Stimulated activated CD4-positive, alpha-beta T cell treated with anti-CD3 and anti-CD28 coated beads, Interleukin-2, amount 100 ng/mL, for 4 hours (primary cell): ENCODE measurements at places on chromosomes 2 and 18.

DNA sequence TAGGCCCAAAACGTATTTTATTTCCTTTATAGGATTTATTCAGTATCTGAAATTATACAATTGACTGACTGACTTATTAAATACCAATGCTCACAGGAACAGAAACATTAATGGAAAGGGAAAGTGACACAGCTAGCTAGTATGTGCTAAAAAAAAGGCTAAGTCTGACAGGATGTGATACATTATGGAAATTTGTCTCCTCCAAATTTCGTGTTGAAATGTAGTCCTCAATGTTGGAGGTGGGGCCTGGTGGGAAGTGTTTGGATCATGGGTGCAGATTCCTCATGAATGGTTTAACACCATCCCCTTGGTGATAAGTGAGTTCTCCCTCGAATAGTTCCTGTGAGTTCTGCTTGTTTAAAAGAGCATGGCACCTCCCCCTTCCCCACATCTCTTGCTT is 70.6 kb upstream of the WDR75 start:
- no peak for DNase-seq

DNA sequence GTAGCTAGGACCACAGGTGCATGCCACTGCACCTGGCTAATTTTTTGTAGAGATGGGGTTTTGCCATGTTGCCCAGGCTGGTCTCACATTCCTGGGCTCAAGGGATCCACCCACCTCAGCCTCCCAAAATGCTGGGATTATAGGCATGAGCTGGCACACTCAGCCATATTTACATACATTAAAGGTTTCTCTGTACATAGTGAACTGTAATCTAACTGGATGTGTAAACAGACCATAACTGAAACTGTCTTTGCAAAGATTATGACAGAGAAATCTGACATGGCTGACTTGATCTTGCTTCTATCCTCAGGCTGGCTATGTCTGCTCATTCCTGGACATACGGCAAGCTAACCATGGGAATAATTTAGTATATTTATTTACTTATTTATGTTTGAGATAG is 139.2 kb upstream of the XPO1 start:
- no peak for DNase-seq

DNA sequence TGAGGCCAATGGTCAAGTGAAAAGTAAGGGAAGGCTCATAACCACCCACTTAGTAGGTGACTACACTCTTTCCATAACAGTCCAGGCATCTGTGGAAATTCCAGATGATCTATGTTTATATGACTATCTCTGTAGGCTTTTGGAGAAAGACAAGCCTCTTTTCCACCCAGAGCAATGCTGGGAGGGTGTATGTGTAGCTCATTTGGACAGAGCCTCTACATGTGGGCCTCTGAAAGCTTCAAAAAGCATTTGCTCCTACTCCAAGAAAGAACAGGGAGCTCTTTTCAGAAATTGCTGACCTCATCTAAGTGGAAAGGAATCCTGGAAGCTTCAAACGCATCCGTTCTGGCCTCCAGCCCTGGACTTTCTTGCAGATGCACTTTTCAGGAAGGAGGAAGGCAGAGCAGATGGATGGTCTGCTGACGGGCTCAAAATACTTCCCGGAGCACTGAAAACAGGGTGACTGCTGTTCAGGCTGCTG is 308.7 kb downstream of the LRATD1 start:
- DNase-seq = no peak

DNA sequence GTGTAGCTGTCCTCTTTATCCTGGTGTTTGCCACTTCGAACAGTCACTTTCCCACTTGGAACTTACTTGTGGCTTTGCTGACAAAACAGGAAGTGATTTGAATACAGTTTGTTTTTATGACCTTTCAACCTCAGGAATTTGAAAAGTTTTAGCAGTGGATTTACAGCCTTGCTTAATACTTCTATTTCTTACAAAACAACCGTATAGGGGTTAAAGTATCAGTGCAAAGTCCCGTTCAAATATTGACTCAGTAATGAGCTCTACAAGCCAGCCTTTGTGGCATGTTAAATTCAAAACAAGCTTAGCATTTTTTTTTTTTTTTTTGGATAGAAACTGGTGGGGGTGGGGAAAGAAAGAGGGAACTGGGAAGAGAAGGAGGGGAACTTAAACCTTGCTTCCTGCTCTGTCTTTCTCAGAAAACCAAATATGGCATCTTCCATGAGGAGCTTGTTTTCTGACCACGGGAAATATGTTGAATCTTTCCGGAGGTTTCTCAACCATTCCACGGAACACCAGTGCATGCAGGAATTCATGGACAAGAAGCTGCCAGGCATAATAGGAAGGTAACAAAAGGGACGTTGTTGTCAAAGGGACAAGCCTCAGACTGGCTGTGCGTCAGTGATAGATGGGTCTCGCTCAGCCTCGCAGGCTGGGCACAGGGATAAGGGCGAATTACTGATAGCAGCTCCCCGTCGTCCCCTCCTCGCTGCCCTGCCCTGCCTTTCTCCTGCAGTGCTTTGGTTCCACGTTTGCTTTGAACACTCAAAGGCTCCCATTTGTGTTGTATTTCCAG is at the start of gene HNMT:
Gene HNMT (plus strand): TSS at position 408 of the 793 bp plus-strand sequence. CDS start 19 bp downstream, at position 427.
- no peak for DNase-seq

GRCh38 chr18:57802213-57803102 is 657 bp downstream of the ATP8B1 start:
- no peak for DNase-seq

- DNase-seq = no peak
Measured at GRCh38 chr18:41517142-41517541, 437.9 kb upstream of the PIK3C3 start.

DNA sequence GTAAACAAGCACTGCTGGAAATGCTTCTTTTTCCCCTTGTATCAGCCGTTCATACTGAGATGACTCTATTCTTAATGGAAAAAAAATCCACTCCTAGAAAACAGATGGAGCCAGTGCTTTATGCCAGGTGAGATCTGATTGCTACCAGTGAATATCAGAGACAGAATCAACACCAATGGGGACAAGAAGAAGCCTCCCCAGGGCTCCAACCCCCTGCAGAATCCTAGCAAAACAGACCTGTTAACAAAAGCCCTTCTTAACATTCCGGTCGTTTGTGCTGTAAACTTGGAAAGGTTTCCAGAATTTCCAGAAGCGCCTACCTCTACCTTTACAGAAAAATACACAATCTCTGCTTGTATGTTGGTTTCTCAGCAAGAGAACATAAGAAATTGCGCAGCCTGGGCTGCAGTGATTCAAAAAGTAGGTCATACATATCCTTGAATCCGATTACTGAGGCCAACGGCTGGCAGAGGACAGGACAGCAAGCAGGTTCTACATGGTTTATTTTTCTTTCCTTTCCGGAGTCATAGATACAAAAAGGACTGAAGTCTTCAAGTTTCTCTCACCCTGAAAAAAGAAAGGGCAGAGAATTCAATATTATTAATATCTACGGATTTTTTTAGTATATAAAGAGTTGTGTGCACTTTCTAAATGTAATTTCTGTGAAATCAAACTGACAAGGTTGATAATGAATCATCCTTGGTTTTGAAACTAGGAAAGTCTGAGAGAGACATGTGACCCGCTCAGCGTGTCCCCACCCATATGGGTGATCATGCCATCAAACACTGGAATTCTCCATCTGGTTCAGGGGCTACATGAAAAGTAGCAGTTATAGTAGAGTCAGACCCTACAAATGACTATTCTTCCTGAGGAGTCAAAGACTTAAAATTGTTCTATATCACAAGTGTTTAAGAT is 266.7 kb upstream of the MGAT5 start:
- no peak for DNase-seq

DNA sequence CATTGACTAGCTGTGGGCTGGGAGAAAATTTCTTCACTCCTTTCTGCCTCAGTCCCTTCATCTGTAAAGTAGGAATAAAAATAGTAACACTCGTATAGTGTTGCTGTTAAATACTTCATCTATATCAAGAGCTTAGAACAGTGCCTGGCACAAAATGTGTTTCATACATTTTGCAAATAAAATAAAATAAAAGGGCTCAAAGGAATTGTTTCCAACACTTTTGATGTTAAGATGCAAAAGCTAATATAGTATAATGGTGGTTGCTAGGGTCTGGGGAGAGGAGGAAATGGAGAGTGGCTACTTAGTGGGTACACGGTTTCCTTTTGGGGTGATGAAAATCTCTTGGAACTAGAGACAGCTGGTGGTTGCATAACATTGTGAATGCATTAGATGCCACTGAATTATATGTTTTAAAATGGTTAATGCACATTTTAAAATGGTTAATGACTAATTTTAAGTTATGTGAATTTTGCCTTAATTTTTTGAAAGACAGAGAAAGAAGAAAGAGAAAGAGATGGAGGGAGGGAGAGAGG is 542.1 kb upstream of the ID2 start:
- DNase-seq = no peak

GRCh38 chr2:10985901-10986535 is 74.3 kb downstream of the KCNF1 start:
- no peak for DNase-seq

DNA sequence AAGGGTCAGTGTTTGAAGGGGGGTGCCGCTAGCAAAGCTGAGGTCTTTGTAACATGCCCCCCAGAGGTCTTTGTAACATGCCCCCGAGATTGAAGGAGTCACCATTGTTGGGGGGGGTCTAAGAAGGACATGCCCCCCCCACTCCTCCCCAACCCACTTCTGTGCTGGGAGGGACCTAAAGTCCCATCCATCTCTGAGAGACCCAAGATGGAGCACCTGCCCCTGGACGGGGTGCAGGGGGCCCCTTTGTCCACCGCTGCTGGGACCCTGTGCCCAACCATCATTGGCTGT is 5.9 kb upstream of the ASIC4 start:
- no peak for DNase-seq

- no peak for DNase-seq
Measured at GRCh38 chr2:108905906-108906305, 83.1 kb downstream of the EDAR start.

DNA sequence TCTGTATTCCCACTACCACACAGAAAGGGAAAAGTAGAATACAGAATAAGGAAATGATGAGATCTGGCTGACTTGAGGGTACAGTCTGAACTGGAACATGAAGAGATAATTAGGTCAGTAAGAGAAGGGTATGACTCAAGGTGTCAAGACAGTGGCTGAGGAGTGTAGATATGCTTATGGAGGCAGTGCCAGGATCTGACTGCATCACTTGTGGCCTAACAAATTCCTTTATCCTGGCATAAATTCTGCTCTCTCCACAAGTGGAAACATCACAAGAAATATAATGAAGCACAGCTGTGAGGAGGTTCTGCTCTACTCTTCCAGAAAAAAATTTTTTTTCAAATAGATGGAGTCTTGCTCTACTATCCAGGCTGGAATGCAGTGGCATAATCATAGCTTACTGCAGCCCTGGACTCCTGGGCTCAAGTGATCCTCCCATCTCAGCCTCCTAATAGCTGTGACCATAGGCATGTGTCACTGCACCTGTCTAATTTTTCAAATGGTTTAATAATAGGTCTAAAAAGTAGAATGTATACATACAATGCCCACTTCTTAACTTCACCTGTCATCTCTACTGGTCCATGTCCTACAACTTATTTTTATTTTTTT is 85.3 kb downstream of the C2orf74 start:
- no peak for DNase-seq

GRCh38 chr18:23716516-23716915 is 27.3 kb downstream of the LAMA3 start:
- no peak for DNase-seq

DNA sequence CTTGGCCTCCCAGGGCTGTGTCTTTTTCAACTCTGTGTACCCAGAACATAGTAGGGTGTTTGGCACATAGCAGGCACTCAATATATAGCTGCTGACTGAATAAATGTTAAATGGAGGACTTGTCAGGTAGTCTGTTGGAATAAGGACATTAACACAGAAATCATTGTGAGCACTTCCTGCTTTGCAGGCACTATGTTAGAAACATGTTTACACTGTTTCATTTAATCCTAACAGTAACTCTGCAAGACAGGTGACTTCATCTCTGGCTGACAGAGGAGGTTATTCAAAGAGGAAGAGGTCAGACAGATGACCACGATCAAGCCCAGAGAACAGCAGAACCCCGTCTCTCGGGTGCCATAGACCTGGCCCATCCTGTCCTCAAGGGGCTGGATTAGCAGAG is 28.0 kb upstream of the PIEZO2 start:
- DNase-seq = no peak

DNA sequence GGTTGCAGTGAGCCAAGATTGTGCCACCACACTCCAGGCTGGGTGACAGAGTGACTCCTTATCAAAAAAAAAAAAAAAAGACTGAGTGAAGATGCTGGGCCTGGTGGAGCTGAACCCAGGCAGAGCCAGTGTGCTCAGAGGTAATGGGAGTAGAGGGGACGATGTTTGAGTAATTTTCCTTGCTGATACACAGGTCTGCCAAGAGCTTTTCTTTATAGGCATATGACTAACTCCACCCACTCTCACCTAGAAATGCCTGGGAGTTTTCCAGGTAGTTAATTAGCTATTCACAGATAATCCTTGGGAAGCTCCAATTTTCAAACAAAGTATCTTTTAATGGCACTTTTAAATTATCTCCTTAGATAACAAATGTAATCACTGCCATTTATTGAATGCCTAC is 33.4 kb upstream of the ACSL3 start:
- no peak for DNase-seq

- no peak for DNase-seq
Measured at GRCh38 chr2:179770029-179770428, 91.4 kb downstream of the ZNF385B start.

- DNase-seq = no peak
Measured at GRCh38 chr2:132414081-132414480, 2.5 kb upstream of the GPR39 start.

DNA sequence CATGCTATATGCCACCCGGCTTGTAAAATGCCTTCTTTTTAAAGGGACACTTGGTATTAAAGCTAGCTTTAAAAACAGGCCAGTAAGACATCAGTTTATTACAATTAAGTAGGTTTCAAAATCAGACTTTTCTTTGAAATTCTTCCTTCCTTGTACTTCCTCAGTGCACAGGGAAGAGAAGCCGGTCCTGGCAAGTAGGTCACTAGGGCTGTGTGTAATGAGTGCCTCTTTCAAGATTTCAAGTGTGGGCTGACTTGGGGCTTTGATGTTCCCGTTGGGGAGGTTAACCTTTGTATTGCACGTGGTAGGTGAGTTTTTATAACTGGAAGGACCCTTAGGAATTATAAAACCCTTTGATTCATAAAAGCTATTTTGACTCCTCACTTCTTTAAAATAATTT is 566.4 kb upstream of the ID2 start:
- no peak for DNase-seq

DNA sequence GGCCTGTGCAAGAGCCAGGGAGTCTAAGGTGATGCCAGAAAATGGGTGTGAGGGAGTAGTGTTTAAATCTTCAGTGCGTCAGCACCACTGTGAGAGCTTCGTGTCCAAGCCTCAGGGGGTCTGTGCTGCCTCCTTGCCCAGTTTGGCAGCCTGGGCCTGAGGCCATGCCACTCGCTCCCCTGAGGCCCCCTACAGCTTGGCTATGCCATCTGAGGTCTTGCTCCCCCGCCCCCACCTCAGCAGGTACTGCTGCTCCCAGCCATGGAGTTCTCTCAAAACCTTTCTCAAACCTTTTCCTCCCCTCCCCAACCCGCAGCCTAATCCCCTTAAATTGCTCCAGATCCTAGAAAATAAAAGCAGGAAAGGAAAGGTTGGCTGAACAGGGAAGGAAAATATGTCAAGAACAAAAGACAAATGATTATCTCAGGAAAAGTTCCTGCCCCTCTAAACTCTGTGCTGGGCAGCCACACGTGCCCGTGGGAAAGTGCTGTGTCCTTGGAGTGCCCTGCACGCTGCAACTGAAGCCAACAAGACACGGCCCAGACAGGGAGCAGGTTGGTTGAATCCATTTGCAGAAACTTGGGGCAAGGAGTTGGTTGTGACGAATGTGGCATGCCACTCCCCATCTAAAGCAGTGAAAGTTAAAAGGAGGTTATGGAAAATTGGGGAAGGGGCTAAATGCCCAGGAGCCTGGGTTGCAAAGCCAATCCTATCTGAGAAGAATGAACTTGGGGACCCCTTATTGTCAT is 61.2 kb downstream of the ATOH8 start:
- no peak for DNase-seq
